Fibroblast of lung (primary cell): ENCODE measurements at places on chromosomes 12 and 14. TPM values are rescaled to one million over a fixed set of nuclear protein-coding genes. Genes with fewer than 3 reads are reported as not detected.

UNC79 gene
- total RNA-seq: 0.17 and 0.26 TPM in 2 replicates

- DNase-seq: no peak
Observed at GRCh38 chr12:32478858-32479725, 79.7 kb downstream of the FGD4 start.

GRCh38 chr14:90263748-90264449 lies 7.5 kb downstream of the PSMC1 start:
- DNase-seq: no peak

MRPL51 gene
- total RNA-seq: 118 and 142 TPM in 2 replicates

GRCh38 chr14:24428628-24429394 lies 657 bp downstream of the CBLN3 start:
- no peak for DNase-seq

DNA sequence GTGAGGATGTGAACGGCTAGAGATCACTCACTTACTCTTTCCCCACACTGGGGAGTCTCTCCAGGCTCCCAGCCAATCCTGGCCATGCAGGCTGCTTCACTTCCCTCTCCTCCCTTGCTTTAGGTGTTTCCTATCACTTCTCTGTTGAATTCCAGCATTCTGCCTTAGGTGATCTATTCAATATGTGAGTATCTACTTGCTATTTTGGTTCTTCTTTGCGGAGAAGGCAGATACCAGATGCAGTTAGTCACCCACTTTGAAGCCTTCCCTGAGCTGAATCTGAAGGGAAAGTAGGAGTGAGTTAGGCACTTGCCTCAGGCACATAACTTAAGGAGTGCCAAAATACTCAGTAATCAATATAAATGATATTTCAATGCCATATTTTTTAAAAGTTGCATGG lies 36.0 kb upstream of the FAR2 start:
- DNase-seq: peak; percentile 64

DNA sequence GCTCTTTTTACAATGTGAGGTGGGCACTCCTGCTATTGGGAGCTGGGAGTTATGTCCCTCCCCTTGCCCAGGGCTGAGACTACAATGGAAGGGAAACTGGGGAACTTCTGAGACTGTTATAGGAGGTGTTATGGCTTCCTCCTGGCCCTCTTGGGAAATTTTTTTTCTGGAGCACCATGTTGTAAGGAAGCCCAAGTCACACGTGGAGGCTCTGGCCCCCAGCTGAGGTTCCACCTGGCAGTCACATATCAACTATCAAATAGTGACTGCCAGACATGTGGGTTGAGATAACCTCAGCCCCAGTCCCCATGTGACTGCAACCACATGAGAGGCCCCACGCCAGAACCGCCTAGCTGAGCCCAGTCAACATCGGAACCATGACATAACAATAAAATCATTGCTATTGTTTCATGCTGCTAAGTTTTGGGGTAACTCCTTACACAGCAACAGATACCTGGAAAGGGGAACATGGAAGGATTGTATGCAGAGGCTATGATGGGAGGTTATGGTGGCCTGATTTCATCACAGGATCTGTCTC lies 99.4 kb upstream of the NCOR2 start:
- DNase-seq: no peak

CD163 gene
- total RNA-seq: 0.26 TPM in 1 of 2 replicates, not detected in the other

GRCh38 chr12:9634177-9634803 lies 26.6 kb upstream of the KLRB1 start:
- DNase-seq: peak; percentile 28

DNA sequence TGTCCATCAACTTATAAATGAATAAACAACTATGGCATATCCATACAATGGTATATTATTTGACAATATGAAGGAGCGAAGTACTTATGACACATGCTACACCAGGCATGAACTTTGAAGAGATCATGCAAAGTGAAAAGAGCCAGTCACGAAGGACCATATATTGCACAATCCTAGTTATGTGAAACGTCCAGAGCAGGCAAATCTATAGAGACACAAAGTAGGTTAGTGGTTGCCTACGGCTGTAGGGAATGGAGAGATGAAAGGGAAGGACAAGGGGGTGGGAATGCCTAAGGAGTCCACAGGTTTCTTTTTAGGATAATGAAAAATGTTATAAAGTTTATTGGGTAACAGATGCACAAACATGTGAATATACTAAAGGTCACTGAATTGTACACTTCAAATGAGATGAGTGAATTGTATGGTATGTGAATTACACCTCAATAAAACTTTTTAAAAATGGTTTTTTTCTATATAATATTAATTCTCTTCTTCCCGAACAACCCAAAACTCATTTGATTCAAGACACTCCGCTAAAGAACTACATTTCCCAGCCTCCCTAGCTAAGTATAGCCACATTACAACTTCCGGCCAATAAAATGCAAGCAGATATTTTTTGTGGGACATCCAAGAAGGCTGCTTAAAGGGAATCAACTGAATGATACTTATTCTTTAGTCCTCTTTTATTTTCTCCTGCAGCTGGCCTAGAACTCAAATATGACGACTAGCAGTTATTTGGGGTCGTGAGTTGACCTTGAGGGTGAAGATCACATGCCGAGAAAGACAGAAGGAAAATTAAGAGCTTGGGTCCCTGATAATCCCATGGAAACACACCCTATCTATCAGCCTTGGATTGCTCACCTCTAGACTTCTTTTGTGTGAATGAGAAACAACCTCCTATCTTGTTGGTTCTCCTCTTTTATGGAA lies 187.2 kb downstream of the TTC8 start:
- DNase-seq: no peak

DNA sequence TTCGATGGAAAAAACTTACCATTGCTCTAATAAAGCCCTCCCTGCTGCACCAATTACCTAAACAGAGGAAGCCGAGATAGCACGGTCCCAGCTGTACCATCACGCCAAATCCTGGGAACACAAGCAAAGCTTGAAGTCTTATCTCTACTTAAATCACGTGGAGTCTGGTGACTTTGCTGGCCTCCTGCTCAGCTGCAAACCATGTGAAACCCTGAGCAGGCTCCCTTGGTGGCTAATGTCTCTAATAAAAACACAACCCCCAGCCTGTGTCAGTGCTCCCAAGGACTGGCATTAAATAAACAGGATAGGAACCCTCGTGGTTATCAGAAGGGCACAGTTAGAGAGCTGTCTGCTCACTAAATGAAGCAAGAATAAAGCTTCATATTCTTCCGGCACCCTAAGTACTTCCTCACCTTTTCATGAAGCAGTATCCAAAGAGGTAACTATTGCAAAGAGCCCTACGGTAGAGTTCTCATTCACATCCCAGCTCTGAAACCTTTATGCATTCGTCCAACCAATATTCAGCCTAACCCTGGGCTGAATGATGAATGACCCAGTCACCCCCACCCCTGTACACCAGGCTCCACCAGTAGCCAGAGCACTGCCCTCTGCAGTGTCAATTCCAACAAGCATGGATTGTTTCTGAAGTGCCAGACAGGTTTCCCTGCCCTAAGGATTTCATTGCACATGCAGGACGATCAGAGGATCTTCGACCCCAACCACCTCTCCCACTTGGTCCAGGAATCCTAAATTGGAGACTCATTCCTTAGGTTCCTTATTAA lies 452.7 kb upstream of the TMPO start:
- no peak for DNase-seq
